SJCRH30 (cell line): ENCODE measurements at places on chromosomes 5 and 9.
A peak's percentile ranks its signal among the peaks of the same experiment; 100 is the strongest.

DNA sequence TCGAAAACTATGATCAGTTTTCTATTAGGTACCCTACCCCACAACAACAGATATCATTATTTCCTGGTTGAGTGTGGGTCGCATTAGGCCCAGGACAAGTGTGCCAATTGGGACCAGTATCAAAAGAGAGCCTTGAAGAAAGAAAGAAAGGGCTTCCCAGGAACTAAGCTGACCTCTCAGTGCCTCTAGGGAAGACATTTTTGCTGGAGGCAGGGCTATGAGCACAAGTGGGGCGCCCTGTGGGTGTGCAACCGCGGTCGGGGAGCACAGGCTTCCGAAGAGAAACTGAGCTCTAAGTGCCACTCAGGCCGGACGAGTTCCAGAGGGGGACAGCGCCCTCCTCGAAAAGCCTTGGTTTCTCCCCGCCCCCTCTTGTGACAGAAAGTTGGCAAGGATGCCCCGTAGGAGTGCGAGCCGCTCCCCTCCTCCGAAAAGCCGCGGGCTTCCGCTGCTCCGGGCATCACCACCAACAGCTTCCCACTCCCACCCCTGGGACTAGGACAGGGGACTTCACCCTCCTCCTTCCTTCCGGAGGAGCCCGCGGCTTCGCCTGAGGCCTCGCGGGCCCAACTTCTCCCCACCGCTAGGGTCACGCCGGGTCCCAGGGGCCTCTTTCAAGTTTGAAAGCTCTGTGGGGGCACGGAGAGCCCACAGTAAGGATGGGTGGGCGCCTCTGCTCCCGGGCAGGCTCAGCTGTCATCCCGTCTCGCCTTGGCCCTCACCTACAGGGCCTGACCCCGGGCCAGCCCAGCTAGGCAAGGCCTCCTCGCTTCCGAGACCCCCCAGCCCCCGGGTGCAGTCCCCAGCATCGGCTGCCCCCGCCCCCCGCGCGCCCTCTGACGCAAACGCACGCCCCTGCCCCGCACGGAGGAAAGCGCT lies 2.0 kb downstream of the NR2F1-AS1 start:
- no peak for DNase-seq

- peak; percentile 48 for DNase-seq
These were observed 243.3 kb upstream of the ACTBL2 start for GRCh38 chr5:57725658-57726504.

GRCh38 chr9:8430945-8431344 lies 631.4 kb upstream of the DMAC1 start:
- DNase-seq, result no peak

DNA sequence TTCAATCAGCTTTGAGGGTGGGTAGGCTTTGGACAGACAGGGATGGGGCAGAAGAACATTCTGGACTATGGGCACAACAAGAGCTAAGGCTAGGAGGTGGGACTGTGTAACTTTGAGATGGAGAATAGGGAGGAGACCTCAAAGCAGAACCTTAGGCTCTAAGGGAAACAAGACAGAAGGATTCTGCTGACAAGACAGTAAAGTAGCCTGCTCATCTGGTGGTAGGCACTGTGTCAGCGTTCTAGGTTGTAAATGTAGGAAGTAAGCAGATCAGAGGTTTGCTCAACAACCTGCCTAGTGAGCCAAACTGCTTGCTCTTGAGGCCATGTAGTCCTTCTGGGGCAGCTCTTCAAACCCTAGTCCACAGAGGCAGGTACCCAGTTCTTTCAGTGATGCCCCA lies 15.0 kb upstream of the IL12B start:
- DNase-seq, result no peak

GRCh38 chr5:151570512-151571269 lies 20.4 kb downstream of the FAT2 start:
- no peak for DNase-seq

- DNase-seq, result no peak
These were observed 33.5 kb downstream of the ANXA2R start for GRCh38 chr5:43006424-43007202.

DNA sequence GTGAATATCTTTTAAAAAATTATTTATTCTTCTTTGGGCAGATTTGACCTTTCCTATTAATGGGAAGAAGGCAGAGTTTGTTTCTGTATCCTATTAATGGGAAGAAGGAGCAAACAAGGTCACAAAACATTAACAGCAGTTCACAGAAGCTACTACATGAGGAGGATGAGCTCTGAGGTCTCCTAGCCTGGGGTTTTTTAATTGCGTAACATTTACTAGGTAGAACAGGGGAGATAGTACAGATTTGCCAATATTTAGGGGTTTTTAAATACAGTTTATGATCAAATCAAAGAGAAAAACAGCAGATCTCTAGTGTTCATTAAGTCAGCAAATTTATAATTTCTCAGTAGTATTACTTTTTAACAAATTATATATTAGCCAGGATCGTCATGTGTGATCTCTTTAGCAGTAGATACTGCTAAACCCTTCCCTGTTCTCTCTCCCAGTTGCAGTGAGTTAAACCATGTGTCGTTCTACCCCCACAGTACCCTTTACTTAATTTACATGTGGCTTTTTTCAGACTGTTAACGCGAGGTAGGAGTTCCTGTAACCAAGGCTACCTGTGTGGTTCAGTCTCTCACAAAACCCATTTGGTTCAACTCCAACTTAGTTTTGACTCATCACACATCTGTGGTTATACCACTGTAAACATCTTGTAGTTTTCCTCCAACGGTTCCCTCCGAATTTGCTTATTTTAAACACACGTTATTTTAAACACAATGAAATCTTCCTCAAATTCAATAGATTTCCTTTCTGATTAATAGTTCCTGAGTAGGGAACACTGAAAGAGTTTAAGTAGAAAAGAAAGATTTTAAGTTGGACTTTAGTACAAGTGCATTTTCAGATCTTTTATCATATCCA lies 13.3 kb downstream of the SLC25A46 start:
- DNase-seq, result no peak

DNA sequence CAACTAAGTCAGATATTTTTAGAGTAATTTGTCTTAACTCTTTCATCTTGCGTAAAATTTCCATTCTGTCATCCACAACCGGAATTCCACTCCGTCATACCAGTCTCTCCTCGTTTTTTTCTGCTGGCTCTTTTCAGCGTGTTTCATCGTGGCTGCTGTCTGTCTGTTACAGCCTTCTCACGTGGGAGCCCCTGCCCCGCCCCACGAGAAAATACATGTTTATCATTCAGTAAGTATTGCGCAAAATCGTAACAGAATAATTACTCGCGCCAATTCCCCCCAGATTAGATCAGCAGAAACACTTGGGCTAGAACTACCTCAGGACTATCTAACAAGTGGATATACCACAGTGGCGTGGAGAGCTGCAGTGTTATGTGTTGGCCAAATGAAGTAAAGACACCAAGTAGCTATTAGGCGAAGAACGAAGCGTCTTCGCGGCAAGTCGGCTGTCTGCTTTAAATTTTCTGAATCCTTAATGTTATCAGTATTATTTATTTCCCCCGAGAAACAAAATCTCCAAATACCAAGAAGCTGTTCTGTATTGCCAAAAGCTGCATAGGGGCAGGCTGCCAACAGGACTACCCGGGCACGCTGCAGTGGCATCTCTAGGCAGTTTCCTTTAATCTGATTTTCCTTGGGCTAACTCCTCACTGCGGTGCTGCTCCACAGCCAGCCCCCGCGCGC lies 566 bp upstream of the FOCAD start:
- DNase-seq, result peak; percentile 32

- no peak for DNase-seq
These were observed 37.4 kb upstream of the TTC1 start for GRCh38 chr5:159971514-159971913.

DNA sequence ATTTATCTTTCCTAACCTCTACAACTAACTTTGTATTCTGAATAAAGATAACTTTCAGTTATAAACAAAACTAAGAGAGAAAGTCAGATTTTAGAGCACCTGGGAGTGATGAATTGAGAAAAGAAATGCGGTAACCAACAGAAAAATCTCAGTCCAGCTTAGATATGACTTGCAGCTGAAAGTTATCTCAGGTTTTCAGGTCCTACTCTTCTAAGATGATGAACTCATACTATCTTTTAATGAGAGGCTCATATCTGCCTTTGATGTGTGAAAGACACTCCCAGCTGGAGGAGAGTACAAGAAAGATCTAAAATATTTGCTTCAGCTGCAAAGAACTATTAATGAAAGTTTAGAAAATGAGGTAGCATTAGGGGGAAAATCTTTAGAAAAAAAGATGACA lies 190.5 kb downstream of the DENND1A start:
- no peak for DNase-seq

DNA sequence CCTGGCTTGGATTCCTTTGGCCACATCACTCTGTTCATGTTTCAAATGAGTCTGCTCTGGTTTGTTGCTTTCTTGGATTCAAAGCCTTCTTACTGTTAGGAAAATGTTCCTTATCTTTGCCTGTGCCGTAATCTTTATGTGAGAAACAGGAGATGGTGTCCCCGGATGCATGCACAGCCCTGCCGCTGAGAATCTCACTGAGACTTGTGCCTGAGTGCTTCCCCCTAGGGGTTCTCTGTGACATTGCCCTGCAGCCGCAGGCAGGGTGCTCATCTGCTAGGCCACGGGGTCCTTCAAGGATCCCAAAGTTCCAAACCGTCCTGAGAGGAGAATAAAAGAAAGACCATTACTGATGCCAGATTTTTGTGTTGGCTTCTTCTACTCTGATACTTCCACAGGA lies 81.4 kb upstream of the ANKRD55 start:
- peak; percentile 59 for DNase-seq

DNA sequence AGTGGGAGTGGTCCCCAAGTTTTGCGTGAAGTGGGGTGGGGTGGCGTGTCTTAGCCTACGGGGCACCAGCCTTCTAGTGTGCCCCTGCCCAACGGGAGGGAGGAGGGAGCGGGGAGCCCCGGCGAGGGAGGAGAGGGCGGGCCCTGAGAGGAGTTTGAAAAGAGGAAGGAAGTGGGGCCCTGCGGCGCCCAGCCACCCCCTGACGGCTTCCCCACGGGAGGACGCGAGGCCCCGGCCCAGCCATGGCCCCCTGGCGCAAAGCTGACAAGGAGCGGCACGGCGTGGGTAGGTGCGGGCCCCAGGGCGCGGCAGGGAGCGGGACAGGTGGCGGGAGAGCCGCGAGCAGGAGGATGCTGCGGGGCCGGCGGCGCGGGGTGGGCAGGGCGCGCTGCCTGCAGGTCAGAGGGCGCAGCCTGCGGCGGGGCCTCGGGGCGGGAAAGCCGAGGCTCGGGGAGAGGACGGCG lies at the start of gene DOCK2:
Gene DOCK2, plus strand, starts transcription at position 191 of the 464 bp plus-strand sequence. Its CDS starts 52 bp downstream, at position 243.
- no peak for DNase-seq

- DNase-seq, result no peak
These were observed 320.1 kb downstream of the AGTPBP1 start for GRCh38 chr9:85421641-85422040.

DNA sequence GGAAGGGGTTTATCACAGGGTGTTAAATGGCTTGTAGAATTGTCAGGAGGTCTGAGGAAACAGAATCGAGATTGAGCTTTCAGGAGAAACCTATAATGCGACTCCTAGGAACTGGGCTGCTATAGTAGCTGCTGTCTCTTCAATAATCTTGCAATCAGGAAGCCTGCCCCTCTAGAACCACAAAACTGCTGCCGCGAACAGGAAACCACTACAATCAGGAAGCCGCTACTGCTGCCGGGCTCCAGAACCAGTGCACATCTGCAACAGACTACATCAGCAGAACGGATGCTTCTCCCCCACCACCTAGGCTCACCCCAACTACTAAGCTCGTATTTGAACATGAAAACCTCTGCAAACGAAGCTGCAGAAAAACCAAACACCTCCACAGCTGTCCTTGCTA lies 31.6 kb downstream of the TNFSF8 start:
- no peak for DNase-seq

GRCh38 chr5:55222985-55223811 lies 3.9 kb downstream of the MCIDAS start:
- DNase-seq, result no peak

- no peak for DNase-seq
These were observed 250.0 kb downstream of the CWC27 start for GRCh38 chr5:65018763-65019162.

DNA sequence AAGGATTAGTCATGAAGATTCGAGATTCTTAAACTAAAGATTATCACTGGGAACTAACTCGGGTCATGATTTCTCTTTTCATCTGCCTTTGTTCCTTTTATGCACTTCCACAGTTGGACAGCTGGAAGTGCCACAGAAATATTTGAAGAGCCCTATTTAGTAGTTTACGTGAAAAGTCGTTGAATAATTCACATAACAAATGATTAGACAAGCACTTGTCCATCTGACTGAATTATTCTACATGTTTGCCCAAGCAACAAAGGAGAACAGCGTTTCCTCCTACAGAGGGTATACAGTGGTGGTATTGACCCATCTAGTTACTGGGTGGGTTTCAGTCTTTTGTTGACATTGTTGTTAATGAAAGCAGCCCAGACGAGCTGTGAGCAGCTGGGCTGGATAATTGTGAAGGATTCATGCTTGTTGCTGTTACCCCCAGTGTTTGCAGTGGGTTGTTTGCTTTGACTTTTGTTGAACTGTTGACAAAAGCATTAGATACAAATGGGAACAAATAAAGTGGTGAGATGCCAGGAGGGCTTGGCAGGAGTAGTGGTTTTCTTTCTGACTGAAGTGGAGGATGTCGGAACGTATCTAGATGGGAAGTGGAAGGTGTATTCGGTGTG lies 96.2 kb downstream of the TLE4 start:
- peak; percentile 53 for DNase-seq

DNA sequence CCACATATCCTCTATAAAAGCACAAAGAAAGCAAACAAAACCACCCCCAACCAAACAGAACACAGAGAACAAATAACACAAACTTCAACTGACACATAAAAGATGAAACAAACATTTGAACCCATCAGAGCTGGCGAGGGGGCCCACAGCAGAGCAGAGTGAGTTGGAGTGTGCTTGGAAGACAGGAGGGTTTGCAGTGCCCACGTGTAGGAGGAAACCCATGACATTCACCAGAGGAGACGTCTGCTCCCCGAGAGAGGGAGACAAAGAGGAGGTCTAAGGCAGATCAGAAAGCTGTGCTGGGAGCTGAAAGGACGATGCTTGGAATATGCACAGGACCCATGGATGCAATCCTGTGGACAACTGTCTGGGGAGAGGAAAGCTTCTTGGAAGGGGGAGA lies 27.0 kb downstream of the MRPL36 start:
- DNase-seq, result no peak

DNA sequence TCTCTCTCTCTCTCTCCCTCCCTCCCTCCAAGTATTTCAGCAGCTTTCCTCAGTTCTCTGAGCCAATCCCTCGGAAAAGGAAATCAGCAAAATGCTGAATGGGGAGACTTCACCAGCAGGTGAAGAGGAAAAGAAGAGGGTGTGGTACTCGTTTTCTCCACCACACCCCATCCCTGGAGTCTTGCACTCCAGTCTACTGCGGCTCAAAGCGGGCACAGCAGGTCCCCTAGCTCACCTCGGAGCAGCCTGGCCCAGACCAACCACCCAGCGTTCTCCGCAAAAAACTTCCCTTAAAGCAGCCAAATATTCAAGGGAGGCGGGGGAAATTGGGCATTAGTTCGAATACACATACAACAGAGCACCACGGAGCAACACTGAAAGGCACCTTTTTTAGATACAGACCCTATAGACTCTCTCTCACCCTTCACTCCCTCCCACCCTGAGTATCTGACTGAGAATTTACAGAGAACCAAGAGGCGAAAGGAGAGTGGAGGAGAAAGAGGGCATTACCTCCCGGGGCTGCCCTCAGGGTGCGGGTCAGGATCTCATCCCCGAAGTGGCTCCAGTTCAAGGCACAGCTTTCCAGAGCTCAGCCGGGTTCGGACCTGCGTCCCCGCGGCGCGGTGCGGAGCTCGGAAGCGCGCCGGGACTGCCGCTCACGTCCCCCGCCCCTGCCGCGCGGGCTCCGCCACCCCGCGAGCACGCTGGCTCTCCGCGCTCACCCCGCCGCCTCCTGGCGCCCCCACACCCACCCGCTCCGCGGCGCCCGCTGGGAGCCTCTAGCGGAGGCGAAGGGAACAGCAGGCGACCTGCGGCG lies 1638.5 kb upstream of the C9orf72 start:
- DNase-seq, result peak; percentile 79
